ENCODE measurements at places on chromosomes 7 and 10.

DNA sequence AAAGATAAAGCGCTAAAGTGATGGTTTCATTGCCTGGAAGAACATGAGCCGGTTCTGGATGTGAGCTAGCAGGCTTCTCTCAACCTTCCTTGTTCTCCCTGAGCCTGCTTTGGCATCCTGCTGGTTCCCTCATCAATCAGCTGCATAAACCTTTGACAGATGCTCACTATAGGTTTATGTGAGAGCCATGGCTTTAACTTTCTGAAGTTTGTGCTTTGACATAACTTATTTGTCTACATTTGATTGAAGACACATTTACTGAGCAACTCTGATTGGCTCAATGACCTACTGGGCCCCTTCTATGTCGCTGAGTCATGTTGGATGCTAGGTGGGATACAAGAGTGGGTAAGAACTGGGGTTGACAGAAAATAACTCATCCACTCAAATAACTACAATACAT is 192.0 kb downstream of the ADAM12 start:
- no peak for DNase-seq

DNA sequence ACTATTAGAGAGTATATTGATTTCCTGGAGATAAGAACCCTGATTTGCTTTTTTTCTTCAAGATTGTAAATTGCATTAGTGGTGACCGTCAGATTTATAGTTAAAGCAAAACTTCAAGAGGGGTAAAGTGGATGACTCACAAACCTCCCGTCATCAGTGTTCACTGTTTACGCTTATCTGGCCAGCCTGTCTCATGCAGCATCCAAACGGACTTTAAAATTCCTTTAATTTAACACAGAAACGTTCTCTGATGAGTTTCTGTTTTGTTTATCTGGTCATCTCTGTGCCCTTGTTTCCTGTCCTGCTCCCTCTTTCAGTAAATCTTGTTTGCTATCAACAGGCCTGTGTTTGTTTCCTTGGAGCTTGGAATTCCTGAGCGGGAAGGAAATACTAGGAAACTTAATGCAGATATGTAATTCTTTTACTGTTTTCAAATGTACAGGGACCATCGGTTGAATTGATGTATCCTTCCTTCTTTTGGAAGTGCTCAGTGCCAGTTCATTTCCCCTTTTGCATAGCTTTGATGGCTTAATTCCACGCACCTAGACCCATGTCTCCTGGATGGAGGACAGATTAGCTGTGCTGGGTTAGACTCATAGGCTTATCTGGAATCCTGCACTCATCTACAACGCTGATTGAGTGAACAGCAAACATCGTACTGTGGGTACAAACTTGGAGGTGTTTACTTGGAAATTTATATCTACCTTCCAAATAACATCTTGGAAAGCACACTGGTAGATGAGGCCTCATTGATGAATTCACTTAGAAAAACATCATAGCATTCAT is 21.3 kb downstream of the PTPRE start:
- no peak for DNase-seq

GRCh38 chr10:69871074-69871473 is 69.4 kb downstream of the COL13A1 start:
- DNase-seq: no peak

- DNase-seq: no peak
Measured at GRCh38 chr10:70863470-70864160, 24.8 kb downstream of the PCBD1 start.

DNA sequence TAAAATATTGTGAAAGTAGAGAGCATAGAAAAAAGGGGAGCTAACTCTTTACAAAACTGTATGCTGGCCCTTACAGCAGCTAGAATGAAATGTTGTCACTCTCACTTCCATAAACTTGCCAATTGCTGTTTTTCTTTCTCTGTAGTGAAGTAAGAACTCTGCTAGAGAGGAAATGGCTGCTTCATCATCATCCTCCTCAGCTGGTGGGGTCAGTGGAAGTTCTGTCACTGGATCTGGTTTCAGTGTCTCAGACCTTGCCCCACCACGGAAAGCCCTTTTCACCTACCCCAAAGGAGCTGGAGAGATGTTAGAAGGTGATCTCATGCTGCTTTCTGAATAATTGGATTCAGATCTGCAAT is 7.6 kb upstream of the ASCC1 start:
- DNase-seq: no peak

GRCh38 chr7:1181640-1182039 is 21.6 kb upstream of the ZFAND2A start:
- no peak for DNase-seq

DNA sequence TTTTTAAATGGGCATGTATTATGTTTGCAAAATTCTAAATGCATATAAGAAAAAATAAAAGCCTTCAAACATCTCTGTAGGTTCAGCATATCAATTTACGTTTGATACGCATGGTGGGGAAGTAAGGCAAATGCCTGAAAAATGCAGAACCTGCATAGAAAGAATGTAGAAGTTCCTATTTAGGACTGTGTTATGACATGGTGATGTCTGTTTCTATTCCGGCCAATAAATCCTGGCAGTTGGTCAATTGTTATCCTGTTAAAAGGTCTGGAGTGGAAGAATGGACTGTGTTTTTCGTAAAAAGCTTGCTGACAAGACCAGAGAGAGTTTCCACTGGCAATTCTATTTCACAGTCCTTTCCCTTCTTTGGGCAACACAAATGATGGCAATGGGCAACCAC is 49.6 kb upstream of the CAV2 start:
- DNase-seq: no peak

- DNase-seq: no peak
Measured at GRCh38 chr10:126222736-126223511, 165.4 kb downstream of the ADAM12 start.

DNA sequence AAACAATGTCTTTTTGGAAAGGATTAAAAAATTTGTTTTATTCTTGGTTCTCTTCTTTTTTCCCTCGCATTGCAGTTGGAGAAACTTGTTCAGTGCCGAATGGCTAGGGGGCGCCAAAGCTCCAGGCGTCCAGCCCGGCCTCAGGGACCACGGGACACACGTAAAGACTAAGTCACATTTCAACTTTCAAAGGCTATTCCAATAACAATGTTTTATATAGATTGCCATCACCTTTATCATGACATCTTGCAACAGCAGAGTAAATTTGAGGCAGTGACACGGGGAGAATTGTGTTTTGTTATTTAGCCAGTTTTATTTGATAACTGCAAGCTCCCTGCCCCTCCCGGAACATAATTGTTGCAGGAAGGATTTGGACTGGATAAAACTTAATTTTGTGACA is 2.2 kb upstream of the IGFBP3 start:
- peak; percentile 55 for DNase-seq

Measured in CD4-positive, alpha-beta T cell treated with Interleukin-1 beta for 1 hour (primary cell).